Gastrocnemius medialis (tissue), 4 donors: ENCODE measurements at places on chromosomes 6 and 20. TPM values are rescaled to one million over a fixed set of nuclear protein-coding genes. Genes with fewer than 3 reads are reported as not detected.

- H3K36me3 ChIP-seq: no peaks in the 10 kb centered on the region
- H3K27ac ChIP-seq: no peak overlapping the region
- no peaks in the 10 kb centered on the region for H3K4me1 ChIP-seq
- no peaks in the 10 kb centered on the region for H3K27me3 ChIP-seq
These were observed 113.0 kb downstream of the MANEA start for GRCh38 chr6:95690328-95690727.

- H3K27ac ChIP-seq: no peak overlapping the region
- no peaks in the 10 kb centered on the region for H3K27me3 ChIP-seq
- no peaks in the 10 kb centered on the region for H3K4me1 ChIP-seq
- DNase-seq: no peak
These were observed 365.0 kb upstream of the ID4 start for GRCh38 chr6:19472153-19472552.

DNA sequence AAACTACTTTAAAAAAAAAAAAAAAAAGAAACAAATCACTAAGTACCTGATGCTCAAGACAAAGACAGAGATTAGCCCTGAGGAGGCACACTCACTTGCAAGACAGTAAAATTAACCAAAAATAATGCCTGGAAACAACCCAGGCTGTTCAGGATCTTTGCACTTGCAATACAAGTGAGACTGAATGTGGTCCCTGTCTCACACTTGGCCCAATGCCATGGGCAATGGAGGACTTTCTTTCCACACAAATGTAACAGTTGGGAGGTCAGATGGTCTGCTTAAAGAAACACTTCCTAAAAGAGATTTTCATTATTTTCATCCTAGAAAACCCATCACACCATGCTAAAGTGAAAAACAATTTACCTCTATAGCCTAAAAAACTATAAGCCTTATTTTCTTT is 16.2 kb downstream of the STAU1 start:
- no peaks in the 10 kb centered on the region for H3K36me3 ChIP-seq
- no peak overlapping the region for H3K4me3 ChIP-seq
- H3K4me1 ChIP-seq: peaks cover 20% of the 10 kb centered on the region
- H3K27me3 ChIP-seq: no peaks in the 10 kb centered on the region
- no peak for DNase-seq

DNA sequence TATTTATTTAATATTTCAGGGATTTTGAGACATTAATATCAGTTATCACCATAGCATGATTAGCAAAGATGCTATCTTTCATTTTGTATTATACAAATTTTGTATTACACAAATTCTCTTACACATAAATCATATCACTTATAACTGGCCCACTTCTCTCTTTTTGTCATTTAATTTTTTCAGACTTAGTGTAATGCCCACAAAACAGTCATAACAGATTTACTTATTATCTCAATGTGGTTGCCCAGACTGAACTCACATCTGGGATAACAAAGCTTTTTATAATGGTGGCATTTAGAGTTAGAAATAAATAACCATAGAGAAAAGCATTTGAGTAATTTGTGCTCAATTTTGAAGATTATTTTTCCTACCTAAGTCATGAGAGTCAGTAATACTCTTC is 148.3 kb downstream of the TFAP2B start:
- H3K4me3 ChIP-seq: no peak overlapping the region
- no peaks in the 10 kb centered on the region for H3K4me1 ChIP-seq

GRCh38 chr6:37485291-37485702 is 14.4 kb downstream of the CCDC167 start:
- H3K36me3 ChIP-seq: peaks cover 6% of the 10 kb centered on the region
- H3K4me3 ChIP-seq: no peak overlapping the region
- DNase-seq: no peak

Gene ECT2L
- not detected for total RNA-seq

Gene LY6G5B
- 2.7 TPM for total RNA-seq

Gene C6orf141
- total RNA-seq: not detected
